ENCODE measurements at places on chromosomes 7 and 10.

DNA sequence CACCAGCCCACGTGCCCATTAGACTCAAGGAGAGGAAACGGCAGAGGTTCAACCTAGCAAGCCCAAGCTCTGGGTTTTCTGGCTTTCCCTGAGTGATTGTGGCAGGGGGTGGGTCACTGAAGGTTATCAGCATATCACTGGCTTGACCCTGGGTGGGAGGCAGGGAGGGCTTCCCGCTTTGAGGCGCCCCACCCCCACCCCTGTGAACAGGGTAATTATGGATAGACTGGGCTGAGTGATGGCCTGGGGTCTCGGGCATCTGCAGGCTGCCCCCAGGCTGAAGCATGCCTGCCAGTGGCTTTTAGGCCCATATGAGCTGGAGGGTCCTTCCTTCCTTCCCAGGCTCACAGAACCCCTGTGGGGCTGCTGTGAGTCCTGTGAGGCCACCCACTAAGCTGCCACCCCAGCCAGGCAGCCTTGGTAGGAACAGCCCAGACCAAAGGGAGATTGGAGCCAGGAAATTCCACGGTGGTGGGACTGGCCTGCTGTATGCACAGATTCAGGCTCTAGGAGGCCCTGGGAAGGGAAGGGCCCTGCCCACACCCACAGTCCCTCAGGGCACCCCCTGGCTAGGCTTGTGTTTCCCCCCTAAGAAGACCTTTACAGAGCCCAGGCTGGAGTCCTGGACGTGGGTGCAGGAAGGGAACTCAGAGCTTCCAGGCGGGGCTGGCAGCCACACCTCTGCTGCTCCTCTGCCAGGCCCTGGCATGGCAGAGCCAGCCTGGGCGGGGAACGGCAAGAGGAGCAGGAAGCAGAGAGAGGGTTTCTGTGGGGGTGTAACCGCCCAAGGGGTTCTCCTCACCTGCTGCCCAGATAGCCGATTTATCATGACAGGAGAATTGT, 33.1 kb downstream of the GPRIN2 start:
- DNase-seq, result peak; percentile 18

GRCh38 chr7:133983685-133984419, 143.3 kb upstream of the LRGUK start:
- DNase-seq, result no peak

DNA sequence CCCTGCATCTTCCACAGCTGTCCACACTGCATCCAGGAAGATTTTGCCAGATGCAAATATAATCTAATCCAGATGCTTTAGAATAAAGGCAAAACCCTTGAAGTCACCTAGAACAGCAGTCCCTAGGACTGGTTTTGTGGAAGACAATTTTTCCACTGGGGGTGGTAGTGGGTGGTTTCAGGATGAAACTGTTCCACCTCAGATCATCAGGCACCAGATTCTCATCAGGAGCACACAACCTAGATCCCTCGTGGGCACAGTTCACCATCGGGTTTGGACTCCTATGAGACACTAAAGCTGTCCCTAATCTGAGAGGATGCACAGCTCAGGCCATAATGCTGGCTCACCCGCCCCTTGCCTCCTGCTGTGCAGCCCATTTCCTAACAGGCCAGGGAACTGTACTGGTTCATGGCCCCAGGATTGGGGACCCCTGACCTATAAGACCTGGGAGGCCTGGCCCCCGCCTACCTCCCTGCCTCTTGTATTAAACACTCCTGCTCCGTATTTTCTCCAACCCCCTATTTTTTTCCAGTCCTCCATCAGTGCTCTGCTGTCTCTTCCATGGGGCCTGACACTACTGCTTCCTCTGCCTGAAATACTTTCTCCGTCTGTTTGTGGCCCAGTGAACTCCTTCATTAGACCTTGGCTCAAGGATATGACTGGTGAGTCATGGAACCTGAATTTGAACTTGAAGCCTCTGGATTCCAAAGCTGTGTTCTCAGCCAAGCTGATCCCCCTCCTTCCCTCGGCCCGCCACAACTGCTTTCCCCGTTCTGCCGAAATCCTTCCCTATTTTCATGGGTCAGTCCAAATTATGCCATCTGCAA, 79.9 kb upstream of the RHEB start:
- no peak for DNase-seq

GRCh38 chr10:103716206-103717160, 138.9 kb downstream of the SH3PXD2A start:
- no peak for DNase-seq

DNA sequence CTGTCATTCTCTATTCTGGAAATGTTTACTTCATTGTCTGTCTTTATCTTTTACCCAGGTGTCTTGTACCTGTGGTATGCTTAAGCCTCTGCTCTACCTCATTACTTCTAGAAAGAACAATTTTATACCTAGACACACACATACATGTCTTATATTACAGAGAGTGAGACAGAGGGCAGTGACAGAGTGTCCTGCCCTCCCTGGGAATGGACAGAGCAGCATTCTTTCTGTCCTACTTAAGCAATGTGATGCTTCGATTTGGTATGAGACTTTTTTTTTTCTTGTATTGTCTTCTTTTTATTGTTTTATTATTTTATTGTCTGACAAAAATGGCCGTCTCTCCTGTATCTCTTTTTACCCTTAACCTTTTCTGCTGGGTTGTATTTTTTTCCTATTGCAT, 286.1 kb downstream of the EXOC4 start:
- DNase-seq, result no peak

DNA sequence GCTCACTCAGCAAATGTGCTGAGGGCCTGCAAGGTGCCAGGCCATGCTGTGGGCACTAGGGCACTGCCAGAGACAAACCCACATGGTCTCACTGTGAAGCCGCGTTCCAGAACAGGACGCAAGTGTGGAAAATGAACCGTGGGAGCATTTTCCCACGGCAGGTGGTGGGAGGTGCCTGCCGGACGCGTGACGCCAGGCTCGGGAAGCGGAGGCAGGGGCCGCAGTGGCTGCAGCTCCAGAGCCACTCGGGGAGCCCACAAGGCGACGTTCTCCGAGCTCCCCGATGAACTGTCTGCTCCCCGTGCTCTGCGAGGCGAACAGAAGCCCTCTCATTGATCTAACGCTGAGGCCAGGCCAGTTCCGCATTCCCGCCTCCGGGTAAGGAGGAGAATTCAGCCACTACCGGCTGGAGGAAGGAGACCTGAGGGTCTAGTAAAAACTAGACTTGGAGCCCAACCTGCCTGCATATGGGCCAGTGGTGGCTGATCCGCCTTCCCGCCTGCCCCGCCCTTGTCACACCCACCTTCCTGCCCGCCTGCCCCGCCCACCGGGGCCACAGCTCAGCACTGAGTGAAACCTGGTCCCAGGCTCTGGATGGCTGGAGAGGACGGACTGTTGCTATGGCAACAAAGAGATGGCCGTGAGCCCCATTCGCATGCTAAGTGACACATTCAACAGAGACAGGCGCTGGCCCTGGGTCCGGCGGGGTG, 13.1 kb downstream of the ADGRA1 start:
- DNase-seq, result peak; percentile 82

DNA sequence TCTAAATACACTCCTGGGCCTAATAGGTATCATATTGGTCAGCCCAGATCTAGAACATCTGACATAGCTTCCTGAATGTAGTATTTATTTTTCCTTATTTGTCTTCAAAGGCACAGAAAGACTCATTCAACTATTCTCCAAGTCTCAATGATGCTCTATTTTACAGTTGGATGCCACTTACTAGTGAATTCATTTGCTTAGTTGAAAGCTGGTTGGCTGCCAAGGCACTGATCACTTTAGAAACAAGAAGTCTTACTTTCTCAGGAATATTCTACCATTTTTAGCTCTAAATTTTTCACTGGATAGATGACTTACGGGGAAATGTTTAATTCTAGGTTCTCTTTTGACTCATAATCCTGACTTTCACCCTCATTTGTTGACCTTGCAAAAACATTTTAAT, 863.4 kb downstream of the SORCS1 start:
- DNase-seq, result no peak

Data from nephron progenitor cell (in vitro differentiated cells).